MCF 10A (cell line): ENCODE measurements at places on chromosomes 13 and 19.

GRCh38 chr13:110135977-110136597 lies 170.9 kb downstream of the COL4A1 start:
- no peak for DNase-seq

- DNase-seq: no peak
Measured at GRCh38 chr19:16372065-16372915, 47.7 kb downstream of the KLF2 start.

DNA sequence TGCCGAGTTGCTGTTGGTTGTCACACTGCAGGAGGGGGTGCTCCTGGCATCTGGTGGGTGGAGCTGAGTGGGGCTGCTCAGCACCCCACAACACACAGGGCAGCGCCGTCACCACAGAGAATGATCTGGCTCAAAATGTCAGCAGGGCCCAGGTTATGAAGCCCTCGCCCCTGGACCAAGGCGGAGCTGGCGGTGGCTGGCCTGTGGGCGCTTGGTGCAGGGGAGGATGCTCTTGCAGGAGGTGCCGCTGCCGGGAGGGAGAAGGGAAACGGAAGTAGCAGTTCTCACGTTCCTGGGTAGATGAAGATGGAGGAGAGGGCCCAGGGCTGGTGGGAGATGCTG lies 14.2 kb upstream of the LENG8 start:
- DNase-seq: no peak

- DNase-seq: no peak
Measured at GRCh38 chr19:29054886-29055675, 157.9 kb downstream of the UQCRFS1 start.

DNA sequence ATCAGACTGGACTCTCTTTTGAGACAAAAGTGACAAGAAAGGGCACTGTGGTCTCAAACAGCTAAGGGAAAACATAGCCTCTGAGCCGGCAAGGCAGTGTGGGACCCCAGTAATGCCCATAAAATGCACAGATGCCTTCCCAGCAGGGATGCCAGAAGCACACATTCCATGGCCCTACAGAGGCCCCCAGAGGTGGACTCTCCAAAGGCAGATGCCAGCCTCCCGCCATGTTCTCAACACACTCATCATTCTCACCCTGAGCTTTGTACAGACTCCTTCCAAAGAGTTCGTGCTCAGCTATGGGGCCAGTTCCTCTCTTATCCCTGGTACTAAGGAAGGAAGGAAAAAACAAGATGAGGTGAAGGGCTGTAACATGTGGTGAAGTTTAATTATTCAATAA lies 67.1 kb upstream of the ATP12A start:
- no peak for DNase-seq

DNA sequence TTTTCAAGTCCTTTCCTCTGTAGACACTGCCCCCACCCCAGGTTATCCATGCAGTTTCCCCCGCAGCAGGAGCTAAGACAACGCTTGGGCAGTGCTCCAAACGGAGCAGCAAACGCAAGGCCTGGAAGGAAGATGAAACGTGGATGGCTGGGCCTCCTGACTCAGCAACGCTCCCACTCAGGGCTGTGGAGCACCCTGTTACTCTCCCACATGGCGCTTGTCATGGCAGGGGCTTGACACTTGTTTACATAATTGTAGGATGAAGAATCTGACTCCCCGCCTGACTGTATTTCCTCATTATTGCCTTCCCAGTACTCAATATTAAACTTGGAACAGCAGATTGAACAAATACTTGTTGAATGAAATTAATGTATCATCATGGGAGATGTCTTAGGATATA lies 799 bp upstream of the C1QTNF9B start:
- no peak for DNase-seq

DNA sequence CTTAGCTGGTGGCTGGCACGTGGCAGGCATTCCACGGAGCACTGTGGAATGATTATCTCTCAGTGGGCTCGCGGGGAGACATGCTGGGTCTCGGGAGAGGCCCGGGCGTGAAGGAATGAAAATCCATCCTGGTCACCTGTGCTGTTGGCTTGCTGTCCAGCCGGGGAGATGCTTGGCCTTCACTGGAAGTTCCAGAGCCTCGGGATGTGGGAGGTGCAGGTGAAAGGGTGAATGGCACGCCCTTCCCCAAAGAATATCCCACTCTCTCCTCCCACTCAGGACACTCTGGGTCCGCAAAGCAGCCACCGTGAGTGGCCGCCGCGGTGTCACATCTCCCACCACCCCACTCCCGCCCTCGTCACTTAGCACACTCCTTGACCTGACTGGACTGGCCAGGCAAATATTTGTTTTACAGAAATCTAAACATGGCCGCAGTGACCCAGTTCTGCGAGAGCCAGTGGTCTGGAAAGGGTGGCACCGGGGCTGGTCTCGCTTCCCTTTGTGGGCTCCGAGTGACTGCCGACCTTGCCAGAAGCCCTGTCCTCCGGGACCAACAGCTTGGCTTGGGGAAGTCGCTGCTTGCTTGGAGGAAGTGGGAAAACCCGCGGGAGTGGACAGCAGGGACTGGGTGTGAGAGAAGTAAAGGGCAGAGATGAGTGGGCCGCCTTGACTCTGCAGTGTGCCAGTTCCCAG lies 8.0 kb downstream of the DPP9 start:
- no peak for DNase-seq

- DNase-seq: no peak
Measured at GRCh38 chr19:52542984-52543664, 15.7 kb downstream of the ZNF808 start.

DNA sequence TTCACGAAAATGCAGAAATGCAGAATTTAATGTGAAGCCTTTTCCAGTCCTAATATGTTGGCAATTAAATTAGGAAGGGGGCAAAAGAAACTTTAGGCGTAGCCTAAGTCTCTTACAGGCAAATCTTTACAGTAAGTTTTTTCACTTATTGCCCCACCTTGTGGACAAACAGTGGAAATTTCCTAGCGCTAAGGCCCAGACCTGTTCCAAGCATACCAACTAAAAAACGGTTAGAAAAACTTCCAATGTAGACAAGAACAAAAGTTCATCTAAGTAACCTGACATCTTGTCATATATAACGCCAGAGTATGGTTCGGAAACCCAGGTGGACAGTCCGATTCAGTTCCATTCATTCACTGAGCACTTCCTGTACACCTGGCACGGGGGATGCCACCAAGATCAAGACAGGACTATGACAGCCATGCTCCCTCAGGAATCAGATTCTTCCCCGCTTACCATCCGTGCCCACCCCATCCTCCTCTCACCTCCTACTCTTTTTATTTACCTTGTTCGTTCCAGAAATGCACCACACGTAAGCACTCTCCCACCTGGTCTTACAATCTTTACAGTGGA lies 4.9 kb downstream of the ZAR1L start:
- DNase-seq: peak; percentile 72

DNA sequence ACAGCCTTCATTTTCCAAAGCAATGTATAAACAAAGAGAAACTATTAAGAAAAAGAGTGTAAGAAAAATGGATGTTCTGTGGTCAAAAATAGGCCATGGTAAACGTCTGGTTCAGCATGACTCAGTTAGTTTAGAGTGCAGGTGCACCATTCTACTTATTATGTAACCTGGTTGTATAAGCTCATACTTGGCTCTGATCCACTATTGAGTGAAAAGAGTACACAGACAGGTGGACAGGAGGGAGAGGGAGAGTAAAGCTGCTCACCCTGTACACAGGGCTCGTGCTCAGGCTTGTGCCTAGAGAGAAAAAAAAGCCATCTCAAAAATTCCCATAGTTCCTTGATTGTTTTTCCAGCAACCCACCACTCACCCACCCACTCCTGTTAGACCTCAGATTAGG lies 85.8 kb upstream of the ZNF91 start:
- peak; percentile 18 for DNase-seq

DNA sequence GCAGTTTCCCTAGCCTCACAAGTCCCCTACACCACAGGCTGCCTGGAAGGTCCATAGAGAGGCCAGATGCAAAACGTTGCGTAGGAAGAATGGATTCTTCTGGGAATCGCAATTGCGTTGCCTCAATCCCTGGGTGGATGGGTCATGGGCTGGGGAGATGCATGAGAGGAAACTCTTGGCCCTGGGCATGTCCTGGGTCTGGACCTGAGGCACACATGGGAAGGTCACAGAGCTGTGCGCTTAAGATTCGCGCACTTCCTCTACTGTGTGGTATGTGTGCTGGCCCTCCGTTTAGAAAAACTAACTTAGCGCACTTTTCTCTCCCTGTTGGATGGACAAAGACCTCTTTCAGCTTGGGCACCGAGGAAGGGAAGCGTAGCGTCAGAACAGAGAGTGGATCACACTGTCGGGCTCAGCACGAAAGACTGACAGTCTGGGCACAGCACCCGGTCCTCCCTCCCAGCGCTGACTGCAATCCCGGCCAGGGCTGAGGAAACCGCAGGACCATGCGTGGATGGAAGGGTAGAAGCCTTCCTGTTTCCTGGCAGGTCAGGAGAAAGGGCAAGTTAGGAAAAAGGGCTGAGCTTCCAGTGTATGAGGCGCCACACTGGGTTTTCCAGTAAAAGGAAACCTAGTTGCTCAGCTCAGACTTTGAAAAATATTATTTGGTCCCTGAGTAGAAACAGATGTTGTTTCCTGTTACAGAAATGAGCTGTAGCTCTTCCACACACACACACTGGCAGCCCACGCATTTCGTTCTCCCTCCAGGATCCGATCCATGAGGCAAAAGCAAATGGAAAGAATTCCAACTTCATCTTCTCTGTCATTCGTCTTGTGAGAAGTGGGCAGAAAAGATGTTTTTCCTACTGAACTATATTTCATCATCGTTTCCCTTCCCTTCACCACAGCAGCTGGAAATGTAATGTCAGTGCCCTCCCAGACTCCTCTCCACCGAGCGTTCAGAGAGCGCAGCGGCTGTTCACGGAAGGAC lies 86.0 kb downstream of the ING1 start:
- DNase-seq: no peak

DNA sequence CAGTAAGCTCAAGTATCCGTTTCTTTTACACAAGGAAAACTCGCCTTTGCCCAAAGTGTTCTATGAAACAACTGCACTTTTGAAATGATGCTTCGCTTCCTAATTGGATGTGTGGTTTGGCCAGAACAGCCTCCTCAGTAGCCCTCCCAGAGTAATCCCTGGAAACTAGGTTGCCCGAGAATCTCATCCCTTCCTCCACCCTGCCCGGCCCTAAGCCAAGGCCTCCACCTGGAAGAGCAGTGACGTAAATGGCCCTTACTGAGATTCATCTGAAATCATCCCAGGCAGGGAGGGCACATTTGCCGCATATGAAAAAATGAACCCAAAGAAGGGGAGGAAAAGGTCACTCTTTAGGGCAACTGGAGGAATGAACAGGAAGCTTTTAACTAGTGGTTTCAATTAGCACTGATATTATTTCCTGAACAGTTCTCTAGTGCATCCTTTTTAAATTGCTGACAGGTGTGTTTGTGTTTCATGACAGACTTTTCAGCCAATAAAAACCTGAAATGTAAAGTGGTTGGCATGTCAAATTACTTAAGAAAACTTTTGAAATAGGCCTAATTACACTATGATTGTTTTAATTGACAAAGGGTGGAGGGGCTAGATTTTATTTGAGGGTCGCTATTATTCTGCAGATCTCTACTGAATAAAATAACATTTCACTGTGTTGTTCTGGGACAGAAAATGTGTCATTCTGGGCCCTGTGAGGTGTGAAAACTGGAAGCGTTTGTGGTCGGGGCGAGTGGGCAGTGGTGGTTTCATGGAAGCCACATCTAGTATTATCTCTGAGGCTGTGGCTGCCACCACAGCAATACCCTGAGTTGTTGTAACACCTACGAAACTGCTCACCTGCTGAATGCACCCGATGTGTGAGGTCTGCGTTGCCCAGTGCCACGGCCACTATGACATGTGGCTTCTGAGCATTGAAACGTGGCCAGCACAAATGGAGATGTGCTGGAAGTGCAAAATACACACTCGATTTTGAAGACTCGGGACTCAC lies 112.1 kb downstream of the ZIC5 start:
- DNase-seq: no peak

DNA sequence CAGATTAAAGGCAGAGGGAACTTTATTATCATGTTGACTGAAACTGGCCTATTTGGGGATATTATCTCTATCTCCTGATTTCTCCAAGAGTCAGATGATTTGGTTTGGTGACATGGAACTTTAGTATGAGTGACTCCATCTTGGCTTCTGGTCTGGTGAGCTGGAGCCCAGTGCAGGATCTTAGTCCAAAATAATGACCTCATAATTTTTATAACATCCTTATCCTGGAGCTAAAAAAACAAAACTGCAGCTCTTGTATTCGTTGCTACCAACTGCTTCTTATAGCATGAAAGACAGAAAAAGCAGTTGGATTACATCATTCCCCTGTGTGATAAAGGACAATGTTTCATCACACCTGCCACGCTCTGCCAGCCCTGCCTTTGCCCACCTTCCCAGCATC lies 39.3 kb upstream of the RNF17 start:
- DNase-seq: no peak

DNA sequence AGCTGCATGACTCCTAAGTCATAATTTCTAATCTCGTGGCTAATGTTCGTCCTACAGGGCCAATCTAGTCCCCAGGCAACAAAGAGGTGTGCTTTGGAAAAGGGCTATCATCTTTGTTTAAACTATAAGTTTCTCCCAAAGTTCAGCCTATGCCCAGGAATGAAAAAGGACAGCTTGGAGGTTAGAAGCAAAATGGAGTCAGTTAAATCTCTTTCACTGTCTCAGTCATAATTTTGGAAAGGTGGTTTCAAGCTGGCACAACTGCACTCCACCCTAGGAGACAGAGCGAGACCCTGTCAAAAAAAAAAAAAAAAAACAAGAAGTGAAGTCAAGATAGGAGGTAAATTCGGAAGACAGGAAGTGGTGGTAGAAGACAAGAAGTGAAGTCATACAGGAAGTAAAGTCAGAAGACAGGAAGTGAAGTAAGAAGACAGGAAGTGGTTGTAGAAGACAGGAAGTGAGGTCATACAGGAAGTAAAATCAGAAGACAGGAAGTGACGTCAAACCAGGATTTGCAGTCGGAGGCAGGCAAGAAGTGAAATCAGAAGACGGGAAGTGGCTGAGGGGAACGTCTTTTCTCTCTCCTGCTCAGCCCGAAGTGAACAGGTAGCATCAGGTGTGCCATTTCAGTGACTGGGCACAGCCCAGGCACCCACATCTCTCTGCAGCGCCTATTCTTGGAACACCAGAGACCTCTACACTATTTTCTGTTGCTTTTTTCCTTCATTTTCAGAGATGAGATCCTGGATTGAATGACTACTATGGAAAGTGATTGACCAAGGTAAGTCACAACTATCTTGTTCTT lies 32.2 kb downstream of the GP6 start:
- peak; percentile 85 for DNase-seq

DNA sequence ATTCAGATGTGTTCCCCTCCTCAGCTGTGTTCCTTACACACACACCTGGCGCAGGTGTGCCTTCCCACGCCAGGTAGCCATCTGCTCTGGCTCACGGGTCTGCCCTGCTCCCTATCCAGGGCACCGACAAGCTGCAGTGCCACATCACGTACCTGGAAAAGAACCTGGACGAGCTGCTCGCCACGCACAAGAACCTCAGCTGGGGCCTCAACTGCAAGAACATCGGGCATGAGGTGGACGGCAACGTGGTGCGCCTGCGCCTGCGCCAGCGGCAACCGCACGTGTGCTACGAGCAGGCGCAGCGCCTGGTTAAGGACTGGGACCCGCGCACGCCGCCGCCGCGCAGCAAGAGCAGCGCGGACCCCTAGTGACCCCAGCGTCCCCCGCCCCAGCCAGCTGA lies 26.5 kb upstream of the CASP14 start:
- DNase-seq: no peak

GRCh38 chr19:30564551-30565011 lies 192.4 kb downstream of the ZNF536 start:
- DNase-seq: no peak
